Fibroblast of the aortic adventitia (primary cell): ENCODE measurements at places on chromosomes 1 and 21. TPM values are rescaled to one million over a fixed set of nuclear protein-coding genes. Genes with fewer than 3 reads are reported as not detected.
A peak's percentile ranks its signal among the peaks of the same experiment; 100 is the strongest.

DNA sequence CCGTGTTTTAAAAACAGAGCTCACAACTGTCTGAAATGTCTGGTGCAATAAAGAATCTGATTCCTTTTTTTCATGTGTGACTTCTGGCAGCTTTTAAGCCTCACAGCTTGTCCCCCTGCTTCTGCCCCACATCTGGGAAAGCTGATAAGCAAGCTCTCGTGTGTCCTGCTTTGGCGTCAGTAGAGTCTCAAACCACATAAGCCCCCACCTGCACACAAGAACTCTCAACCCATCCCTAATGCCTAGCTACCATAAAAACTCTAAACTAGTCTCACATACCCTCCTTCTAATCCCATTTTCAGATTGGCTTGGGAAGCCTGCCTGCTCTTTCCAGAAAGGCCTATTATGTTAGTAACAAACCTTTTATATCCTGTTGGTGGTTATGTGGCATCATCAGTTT lies 94.6 kb upstream of the DAB1 start:
- no peak for DNase-seq

Gene FCER1G
- total RNA-seq = not detected in 2 replicates

DNA sequence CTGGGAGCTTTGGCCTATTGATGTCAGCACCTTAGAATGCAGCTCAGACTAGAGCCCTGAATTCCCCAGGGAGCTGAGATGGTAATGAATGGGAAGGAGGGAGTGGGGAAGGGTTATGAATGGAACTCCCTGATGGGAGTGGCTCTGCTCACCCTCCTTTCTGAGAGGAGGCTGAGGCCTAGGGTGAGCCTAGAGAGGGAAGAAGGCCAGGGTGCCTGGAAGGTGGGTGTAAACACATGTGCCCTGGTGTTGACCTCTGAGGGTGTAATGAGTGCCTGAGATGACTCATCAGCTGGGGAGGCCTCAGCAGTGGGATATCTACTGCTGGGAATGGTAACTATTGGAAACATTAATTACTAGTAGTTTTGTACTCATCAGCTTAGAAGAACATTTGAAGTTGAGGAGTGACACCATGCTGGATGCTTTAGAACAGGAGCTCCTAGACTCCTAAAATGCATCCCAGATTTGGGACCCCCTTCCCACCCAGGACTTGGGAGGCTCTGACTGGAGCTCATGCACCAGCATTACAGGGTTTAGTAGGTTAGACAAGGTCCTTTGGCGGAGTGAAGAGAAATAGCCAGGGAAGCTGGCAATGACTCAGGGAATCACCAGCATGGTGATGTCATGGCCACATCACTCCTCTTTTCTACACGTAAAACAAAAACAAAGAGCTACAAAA lies 16.0 kb upstream of the PIGV start:
- peak; percentile 98 for DNase-seq

DNA sequence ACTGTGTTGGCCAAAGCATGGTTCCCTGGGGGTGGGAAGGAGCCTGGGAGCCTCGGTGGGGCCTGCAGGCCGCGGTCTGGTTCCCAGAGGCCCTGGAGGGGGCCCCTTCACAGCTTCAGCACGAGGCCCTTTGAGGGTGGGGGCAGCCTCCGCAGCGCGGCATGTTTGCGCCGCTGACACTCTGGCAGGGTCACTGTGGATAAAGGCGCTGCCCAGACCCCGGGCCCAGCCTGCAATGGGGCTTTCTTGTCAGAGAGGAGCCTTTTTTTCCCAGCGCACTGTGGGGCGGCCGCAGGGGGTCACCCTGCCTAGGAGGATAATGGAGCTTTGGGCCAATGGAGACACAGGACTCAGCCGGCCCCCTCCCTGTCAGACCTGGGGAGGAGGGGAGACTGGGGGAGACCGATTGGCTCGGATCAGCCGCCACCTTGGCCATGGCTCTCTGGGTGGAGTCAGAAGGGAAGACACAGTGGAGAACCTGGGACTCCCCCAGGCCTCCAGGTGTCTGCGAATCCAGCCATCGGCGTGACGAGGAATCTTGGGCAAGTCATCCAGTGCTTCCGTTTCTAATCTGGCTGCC lies 26.0 kb downstream of the EPHB2 start:
- DNase-seq = no peak

GRCh38 chr1:931380-932172 lies 7.9 kb downstream of the SAMD11 start:
- DNase-seq = no peak

- DNase-seq = no peak
Observed at GRCh38 chr1:214361636-214362035, 80.7 kb downstream of the SMYD2 start.
